D341Med (cell line): ENCODE measurements at places on chromosomes 5 and 9.

GRCh38 chr9:4581861-4582565 lies 80.1 kb upstream of the PLPP6 start:
- DNase-seq = no peak

- DNase-seq = no peak
Observed at GRCh38 chr5:169299663-169300467, 1.1 kb downstream of the SLIT3 start.

DNA sequence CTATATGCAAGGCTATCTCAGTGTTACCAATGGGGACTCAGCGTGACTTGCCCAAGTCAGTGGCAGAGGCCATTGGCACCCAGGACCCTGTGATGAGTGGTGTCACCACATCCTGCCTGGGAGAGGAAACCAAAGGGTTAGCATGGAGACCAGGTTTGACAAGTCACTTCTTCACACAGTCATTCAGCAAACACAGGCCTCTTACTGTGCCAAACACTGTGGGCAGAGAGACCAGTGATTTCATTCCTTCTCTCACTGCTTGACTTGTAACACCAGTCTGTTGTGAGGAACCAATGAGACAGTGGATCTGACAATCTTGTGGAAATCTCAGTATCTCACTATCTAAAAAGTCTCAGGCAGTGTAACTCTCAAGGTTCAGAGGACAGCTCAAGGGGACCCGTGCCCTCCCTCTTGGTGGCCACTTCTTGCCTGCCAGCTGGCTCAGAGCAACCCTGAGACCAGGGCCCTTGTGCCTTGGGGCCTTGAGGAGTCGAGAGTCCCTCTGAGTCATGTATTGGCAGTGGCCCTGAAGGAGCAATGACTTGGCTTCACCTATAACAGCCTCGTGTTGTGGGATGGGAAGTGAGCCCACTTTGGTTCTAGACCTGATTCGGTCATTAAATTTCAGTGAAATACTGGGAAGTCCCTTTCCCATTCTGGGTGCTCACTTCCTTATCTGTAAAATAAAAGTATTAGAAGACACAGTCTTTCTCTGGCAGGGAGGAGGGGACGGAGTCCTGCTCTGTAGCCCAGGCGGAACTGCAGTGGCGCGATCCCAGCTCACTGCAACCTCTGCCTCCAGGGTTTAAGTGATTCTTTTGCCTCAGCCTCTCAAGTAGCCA lies 1.6 kb downstream of the FABP6 start:
- no peak for DNase-seq

- no peak for DNase-seq
Observed at GRCh38 chr5:59745415-59745863, 148.1 kb downstream of the PDE4D start.

DNA sequence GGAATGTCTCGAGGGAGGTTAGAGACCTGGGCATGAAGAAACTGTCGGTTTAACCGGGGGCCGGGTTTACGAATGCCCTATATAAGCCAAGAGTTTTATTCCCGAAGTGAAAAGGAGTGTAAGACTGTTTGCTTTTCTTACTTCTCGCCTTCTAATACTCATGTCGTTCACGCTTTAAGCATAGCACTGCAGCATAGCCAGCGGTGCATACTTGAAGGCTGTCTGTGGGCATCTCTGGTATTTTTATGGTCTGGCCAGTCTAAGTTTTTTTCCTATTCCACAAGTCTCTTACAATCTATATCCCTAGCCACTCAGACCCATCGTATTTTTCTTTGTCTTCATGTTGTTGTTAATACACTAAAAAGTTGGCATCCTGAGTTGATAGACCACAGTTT lies 1.2 kb downstream of the UHRF2 start:
- DNase-seq = peak; percentile 20

GRCh38 chr5:127910307-127910956 lies 173.1 kb upstream of the SLC12A2 start:
- DNase-seq = no peak

DNA sequence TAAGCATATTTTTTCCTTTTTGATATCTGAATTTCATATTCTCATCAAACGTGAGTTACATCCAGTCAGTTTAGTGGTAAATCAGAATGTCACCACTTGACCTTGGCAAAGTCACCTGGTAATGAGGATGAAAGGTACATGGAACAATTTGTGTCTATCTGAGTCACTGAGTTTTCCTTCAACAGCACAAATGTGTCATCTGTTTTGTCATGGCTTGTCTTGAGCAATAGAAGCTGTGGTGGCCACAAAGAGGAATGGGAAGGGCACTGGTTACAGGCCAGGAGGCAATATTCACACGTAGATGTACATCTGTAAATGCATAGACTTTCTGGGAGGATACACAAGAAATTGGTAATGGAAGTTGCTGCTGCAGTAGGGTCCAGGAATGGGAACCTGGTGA lies 8.4 kb upstream of the ZNF474 start:
- no peak for DNase-seq

DNA sequence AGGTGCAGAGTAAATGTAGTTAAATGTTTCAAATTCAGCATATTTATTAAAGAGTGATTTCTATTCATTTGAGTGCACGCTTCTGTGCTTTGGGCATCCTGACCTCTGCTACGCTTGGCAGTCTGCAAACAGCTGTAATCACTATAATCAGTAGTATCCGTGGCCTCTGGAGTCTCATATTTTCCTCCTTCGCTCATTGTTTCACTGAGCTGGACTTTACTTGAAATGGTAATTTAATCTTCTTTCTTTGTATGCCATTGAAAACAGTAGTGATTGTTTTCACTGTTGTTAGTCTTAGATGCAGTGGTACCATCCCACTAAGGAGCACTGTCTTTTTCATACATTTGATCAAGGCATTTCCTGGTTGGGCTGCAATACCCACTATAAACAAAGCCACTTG lies 43.5 kb upstream of the CAVIN4 start:
- DNase-seq = no peak

DNA sequence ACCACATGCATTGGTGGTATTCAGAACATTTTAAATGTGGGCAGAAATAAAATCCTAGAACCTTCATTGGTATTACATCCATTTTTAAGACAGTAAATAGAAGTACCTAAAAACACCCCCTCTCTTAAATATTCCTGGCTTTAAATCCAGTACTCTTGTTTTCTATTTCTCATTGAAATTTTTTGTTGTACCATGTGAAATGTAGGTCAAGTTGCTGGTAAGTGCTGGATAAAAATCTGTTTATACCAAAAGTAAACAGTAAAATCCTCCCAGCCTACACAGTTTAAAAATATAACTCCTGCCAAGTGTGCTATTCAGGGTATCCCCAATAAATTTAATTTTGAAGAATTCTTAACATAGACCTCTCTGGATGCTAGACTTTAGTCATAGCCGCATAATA lies 75.0 kb upstream of the FST start:
- no peak for DNase-seq

DNA sequence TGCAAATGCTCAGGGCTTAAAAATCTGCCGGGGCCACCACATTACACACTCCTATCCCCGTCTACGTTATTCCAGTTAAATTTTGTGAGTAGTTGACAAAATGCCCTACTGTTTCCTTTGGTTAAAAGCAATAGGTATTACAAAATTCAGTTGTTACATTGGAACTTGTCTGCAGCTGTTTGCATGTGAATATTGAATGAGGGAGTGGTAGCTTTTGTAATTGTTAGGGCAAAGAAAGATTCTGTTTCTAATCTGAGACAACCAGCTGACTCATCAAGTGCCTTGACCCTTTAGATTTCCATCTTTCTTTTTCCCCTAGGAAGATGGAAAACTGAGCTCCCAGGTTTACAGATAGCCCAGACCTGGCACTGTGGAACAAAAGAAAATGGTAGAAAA lies 30.2 kb downstream of the MAML1 start:
- no peak for DNase-seq

DNA sequence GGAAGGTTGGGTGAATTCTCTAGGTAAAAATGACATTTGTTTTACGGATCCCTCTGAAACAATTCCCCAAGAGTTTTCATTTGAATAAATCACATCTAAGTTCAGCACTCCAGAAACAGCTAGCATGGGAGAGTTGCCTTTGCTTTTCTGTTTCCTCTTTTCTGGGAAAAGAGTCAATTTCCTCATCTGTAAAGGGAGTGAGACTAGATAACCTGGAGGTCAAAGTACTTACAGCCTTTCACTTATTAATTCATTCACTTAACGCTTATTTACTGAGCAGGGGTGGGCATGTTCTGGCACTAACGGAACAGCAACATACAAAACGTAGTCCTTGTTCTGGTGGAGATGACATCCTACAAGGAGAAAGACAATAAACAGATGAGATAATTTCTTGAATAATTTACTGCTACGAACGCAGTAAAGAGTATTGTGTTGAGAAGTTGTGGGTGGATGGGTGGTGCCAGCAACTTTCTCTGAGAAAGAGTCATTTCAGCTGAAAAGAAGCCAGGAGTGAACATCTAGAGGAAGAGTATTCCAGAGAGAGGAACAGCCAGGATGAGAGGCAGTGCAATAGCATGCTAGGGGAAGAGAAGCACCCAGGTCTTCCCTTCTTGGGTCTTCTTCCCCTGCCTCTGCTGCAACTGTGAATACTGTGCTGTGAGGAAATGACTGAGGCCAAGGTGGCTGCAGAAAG lies 335.6 kb downstream of the ZSWIM6 start:
- DNase-seq = no peak

DNA sequence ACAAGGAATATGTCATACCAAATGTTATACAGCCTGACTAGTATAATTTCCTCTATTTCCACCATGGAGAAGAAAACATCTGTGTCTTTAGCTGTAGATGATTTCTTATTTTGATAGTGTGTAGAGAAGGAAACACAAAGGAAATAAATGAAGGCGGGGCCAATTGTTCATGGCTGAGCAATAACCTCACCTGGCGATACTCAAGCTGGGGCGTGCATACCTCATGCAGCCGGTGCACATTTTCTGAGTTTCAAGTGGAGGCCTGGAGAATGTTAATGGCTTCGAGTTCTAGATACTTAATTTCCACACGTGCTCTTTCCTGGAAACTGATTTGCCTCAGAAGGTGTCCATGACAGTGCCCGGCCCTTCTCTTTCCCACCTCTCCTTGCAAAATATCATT lies 127.4 kb upstream of the TAF11L2 start:
- DNase-seq = no peak

DNA sequence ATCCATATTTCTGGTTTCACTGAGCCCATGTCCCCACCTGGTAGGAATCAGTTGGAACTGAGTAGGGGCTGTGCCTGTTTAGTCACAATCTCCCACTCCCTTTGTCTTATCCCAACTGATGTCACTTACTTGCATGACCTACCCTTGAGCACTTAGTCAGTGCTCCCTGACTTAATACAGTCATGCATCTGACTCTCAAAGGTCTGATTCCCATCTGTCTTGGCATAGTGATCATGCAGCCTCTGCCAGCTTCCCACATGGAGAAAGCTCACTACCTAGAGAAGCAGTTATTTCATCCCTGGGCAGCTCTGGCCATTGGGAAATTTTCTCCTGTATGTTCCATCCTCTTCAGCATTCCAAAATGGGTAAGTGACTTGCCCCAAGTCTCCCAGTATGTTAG lies 24.8 kb downstream of the ABLIM3 start:
- no peak for DNase-seq

GRCh38 chr5:149541893-149542292 lies 9.3 kb downstream of the CSNK1A1 start:
- DNase-seq = no peak

DNA sequence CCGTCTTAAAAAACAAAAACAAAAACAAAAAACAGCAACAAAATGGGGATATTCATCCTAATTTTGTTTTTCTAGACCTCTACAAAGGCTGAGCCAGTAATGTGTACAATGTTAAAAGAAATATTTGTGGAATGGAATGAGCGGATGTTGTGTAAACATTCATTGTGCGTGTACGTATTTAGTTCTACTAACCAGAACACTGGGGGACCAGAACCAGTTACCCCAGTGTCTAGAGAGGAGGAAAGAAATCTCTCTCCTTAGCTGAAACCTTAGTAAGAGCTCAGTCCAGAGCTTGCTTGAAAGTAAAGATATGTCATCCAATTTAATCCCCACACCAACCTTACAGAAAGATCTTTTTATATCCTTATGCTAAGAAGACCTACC lies 106.7 kb upstream of the CPEB4 start:
- no peak for DNase-seq

DNA sequence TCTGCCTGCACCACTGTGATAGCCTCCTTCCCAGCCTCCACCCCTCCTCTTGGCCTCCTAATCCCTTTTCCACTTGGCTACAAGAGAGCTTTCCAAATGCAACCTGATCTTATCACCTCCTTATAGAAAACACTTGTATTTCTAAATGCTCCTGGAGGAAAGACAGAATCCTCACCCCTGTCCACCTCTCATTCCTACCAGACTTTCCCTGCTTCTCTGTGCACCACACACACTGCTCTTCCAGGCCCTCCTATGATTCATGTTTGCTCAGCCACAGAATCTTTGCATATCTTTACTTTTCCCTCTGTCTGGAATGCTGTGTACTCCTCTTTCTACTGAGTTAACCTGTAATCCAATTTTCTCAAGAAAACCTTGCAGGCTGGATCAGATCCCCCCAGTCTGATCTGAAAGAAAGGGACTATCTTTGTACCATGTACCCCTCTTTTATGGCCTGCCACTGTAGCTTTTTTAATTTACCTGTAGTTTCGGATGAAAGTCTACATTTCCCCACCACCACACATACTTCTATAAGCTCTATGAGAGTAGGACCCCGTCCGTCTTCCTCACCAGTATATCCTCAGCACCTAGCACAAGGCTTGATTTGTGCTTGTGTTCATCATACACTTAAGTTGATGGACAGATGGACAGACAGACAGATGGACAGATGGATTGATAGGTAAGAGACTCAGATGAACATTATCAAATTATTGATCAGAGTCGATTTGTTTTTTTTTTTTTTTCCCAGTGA lies 95.3 kb downstream of the GALNT10 start:
- DNase-seq = no peak

DNA sequence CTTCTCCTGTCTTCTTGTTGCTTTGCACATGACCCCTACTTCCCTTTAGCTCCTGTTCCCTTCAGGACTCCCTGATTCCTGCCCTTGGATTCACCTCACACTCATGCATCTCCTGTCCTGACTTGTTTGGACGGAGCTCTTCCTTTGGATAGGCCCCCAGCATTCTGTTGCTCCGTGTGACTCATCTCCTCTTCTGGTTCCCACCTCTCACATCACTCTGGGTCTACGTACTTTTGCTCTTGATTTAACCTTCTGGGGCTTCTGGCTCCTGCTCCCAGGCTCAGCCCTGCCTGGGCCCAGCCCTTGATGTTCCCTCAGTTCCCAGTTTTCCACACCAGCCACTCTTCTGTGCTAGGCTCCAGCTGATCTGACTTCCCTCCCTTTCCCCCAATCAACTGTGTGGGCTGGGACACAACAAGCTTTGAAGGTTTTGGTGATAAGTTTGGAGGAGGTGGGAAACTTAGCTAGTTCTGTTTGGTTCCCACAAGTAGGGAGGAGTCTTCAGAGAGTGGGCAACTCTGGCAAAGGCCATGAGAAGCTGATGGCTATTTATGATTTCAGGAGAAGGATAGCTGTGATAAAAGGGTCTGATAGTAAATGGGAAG lies 331.5 kb downstream of the ARHGEF28 start:
- DNase-seq = no peak

GRCh38 chr9:34552606-34552981 lies 29.8 kb upstream of the ENHO start:
- DNase-seq = no peak

GRCh38 chr5:160229190-160229742 lies at the start of gene FABP6:
TSS of gene FABP6 (plus strand) at chr5:160229506. CDS start at chr5:160229558, 52 bp downstream.
- DNase-seq = no peak

- no peak for DNase-seq
Observed at GRCh38 chr5:57842364-57843058, 359.9 kb upstream of the ACTBL2 start.
